ENCODE measurements at places on chromosomes 7 and 10.

GRCh38 chr10:72702868-72703581, 11.1 kb downstream of the MCU start:
- no peak for DNase-seq

DNA sequence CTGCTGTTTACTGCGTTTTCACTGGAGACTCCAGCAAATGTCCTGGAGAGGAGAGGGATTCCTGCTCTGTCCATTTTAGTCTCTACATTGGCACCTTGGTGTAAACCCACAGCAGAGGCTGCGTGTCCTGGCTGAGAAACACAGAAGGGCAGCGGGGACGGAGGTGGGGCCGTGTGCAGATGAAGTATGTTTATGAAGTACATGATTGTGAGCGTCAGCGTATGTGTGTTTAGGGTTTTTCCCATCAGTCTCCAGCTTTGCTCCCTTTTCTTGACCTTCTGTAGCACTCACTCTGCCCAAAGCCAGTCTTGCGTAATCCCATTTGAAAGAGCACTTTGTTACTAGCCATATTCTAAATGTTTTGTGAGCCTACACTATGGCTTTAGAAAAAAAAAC, 750.7 kb upstream of the SORCS1 start:
- DNase-seq = peak; percentile 29

DNA sequence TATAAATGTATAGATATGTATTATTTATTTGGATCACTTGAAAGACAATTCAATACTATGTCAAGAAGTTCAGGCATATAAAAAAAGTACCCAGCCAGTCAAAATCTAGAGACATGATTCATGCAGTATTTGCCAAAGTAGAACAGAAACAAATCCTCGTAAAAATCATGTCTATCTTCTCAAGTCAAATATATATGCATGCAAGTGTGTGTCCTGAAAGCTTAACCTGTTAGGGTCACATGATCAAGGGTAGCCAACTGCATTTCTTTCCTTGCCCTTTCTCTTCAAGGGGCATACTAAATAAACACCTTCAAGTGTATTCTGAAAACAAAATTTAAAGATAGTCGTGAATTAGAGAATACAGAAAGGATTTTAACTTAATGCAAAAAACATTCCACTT, 107.0 kb downstream of the HIBADH start:
- DNase-seq = no peak

GRCh38 chr7:140680886-140681285, 8.1 kb downstream of the ADCK2 start:
- DNase-seq = no peak

DNA sequence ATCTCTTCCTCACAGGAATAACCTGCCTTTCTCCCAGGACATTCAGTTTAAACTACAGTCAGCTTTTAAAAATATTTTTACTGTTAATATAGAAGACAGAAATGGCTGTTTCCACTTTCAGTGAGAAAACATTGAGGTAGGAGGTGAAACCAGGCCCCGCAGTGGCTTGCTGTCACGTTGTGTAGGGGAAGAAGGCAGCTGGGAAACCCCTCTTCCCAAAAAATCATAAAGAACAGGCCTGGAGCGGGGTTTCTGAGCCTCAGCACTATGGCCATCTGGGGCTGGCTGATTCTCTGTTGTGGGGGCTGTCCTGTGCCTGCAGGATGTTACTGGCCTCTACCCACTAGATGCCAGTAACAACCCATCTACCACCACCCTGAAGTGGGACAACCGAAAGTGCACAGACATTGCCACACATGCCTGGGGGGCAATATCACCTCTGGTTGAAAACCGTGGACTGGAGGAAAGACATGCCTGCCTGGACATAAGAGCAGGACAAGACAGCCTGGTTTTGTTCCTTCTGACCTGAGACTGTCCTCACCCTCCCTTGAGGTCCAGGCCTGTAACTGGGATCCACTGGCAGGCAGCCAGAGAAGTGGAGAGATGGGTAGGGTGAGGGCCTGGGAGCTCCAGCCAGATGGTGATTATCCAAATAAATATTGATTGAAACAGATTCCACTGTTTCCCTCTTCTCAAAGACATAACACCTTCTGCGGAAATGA, 43.9 kb downstream of the KCNH2 start:
- DNase-seq = no peak

DNA sequence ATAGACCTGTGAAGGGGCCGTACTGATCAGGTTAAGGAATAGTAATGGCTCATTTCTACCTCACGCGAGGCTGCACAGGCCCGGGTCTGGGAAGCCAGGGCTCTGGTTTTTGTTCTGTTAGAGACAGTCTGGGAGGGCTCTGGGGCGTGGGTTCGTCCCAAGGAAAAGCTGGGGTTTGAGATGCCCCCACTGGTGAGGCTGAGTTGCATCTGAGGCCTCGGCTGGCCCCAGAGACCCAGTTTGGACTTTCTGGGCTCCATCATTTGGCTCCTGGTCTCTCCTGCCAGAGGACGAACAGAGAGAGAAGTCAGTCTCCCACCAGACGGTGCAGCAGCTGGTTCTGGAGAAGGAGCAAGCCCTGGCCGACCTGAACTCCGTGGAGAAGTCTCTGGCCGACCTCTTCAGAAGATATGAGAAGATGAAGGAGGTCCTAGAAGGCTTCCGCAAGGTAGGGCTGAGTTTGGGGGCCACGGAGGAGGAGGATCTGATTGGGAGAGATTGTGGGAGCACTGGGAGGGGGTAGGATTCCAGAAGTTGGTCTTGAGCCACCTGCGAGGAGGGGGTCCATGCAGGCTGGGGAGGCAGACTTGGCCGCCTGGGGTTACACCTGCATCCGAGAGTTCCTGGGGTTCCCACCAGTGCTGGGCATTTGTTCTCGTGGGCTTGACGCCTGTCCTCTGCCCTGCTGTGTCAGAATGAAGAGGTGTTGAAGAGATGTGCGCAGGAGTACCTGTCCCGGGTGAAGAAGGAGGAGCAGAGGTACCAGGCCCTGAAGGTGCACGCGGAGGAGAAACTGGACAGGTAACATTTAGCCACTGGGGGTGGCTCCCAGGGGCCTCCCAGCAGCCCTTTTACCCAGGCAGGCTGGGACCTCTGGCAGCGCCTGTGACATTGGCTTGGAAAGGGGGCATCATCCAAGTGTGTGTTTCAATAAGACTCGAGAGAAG, 22.5 kb upstream of the BTBD16 start:
- DNase-seq = no peak

GRCh38 chr7:106840342-106840741, 24.7 kb upstream of the PIK3CG start:
- peak; percentile 45 for DNase-seq

DNA sequence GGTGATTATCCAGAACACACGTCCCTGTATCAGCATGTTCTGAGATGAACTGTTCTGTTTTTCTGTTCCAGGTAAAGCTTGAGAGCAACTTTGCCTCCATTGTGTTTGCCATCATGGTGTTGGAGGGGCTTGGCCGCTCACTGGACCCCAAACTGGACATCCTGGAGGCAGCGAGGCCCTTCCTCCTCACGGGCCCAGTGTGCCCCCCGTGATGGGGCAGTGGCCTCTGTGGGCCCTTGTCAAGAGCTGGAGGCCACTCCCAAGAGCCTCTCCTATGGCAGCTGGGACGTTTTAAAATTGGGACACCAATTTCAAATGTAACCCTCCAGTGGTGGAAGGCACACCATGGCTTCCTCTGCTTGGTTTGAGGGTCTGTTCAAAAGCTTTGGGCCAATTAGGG, 1.9 kb upstream of the NDUFB2 start:
- DNase-seq = no peak

DNA sequence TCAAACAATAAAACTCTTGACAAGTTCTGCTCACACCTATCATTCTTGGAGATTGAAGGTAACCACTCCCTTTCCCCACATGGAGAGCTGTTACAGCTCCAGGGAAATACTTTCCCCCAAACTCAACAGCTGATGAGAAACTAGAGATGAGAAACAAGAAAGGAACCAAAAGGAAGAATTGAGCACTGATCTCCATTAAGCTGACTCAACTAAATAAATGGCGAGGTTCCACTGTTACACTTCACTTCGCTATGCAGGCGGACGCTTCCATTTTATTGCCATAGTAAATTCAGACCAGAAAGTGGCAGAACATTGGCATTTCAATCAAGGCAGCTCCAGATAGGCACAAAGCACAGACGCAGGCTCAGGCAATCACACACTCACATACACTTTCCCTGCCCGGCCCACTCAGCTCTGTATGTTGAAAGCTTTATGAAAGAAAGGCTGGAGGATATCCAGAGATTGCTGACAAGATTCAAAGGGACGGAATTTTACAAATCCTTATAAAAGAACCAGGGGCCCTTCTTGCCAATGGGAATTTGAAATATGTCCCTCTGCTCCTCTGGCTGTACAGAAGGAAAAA, 11.5 kb upstream of the YAE1 start:
- DNase-seq = no peak

Measured in GM23338 (cell line).